ENCODE measurements at places on chromosomes 7 and 10. TPM values are rescaled to one million over a fixed set of nuclear protein-coding genes. Genes with fewer than 3 reads are reported as not detected.

The PDZD7 gene
- 1.3 TPM for total RNA-seq

The KLLN gene
- total RNA-seq = 0.62 TPM

The TSPAN15 gene
- total RNA-seq = 18.6 TPM

The LLCFC1 gene
- total RNA-seq = not detected

The MRLN gene
- total RNA-seq = 0.35 TPM

- no peak for DNase-seq
Measured at GRCh38 chr7:99674995-99675742, 4.6 kb downstream of the CYP3A5 start.

DNA sequence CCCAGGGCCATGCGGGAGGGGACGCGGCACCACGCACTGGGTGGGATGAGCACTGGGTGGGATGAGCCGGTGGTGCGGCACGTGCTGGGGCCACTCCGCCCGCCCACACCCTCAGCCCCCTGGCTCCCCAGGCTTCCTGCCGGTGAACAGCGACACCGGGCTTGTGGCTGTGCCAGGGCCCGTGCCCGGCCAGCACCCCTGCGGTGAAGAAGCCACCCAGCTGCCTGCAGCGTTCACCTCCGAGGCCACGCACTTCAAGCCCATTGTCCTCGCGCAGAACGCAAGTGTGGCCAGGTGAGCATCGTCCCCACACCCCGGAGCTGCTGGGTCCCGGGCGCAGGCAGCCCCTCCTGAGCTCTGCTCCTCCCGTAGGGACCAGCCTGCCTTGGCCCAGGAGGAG lies 31.8 kb upstream of the UTF1 start:
- DNase-seq = no peak
